ENCODE measurements at places on chromosomes 16 and 17. TPM values are rescaled to one million over a fixed set of nuclear protein-coding genes. Genes with fewer than 3 reads are reported as not detected.
A peak's percentile ranks its signal among the peaks of the same experiment; 100 is the strongest.

The LDHD gene
- 0.20 TPM for total RNA-seq

- no peak overlapping the region for H3K27ac ChIP-seq
- H3K4me3 ChIP-seq = no peak overlapping the region
- no peak for DNase-seq
- peaks cover 23% of the 10 kb centered on the region for H3K4me1 ChIP-seq
- peaks cover 3% of the 10 kb centered on the region for H3K27me3 ChIP-seq
These were observed 75.9 kb downstream of the CES1 start for GRCh38 chr16:55756963-55757362.

- peaks cover 7% of the 10 kb centered on the region for H3K4me1 ChIP-seq
- H3K27me3 ChIP-seq = peaks cover 2% of the 10 kb centered on the region
- no peaks in the 10 kb centered on the region for H3K36me3 ChIP-seq
- no peak for DNase-seq
These were observed 12.7 kb upstream of the SPAG9 start for GRCh38 chr17:51133365-51133764.

DNA sequence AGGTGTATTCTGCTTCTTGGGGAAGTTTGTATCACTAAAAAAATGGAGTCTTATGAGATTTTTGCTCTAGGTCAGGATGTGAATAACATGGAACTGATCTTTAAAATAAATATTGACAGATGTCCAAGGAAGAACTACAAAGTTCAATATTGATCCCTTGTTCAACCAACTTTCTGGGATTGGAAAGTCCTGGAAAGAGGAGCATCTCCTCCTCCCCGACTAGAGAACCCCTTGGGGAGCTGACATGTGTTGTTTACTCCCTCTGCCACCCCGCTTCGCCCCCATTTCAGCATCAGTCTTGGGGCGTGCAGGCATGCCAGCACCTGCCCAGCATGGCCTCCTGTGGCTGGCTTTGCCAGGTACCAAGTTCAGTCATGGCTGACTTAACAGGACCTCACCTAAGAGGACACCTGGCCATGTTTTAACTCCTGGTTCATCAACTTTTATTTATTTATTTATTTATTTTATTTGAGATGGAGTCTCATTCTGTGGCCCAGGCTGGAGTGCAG is 33.8 kb downstream of the PMFBP1 start:
- H3K36me3 ChIP-seq = no peaks in the 10 kb centered on the region
- no peak for DNase-seq
- H3K27ac ChIP-seq = no peak overlapping the region

DNA sequence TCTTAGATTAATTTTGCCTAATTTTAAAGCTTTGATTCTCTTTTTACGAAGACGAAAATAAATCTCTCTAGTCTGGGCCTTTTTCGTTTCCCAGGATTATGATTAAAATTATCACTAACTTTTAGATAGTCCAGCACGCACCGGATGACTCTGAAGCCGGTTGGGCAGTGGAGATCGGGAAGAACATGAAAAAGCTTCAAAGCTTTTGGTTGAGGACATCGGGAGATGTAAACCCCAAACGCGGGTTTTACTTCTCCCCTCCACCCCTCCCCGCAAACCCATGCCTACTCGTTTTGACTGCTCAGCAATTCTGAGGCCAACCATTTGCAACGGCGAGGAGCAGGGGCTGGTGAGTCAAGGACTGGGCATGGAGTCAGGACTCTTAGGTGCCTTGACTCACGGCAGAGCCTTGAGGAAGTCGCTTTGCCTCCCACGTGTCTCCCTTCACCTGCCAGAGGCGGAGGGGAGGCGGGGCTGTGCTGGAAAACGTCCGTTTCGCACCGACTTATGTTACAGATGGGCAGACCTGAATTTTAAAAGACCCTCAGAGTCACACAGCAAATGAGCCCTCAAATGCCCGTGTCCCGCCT is 989 bp upstream of the DUSP14 start:
- H3K4me1 ChIP-seq = peaks cover 34% of the 10 kb centered on the region
- H3K27me3 ChIP-seq = no peaks in the 10 kb centered on the region
- peak; percentile 51 for DNase-seq
- H3K36me3 ChIP-seq = peaks cover 2% of the 10 kb centered on the region
- H3K27ac ChIP-seq = peak overlapping the region; percentile 91

GRCh38 chr16:15855704-15856003 is 1.2 kb downstream of the MYH11 start:
- peaks cover 6% of the 10 kb centered on the region for H3K4me1 ChIP-seq
- no peak overlapping the region for H3K4me3 ChIP-seq
- no peaks in the 10 kb centered on the region for H3K36me3 ChIP-seq
- H3K27me3 ChIP-seq = peaks cover 39% of the 10 kb centered on the region
- no peak for DNase-seq
- no peak overlapping the region for H3K27ac ChIP-seq
